ENCODE measurements at places on chromosomes 3 and 15.

DNA sequence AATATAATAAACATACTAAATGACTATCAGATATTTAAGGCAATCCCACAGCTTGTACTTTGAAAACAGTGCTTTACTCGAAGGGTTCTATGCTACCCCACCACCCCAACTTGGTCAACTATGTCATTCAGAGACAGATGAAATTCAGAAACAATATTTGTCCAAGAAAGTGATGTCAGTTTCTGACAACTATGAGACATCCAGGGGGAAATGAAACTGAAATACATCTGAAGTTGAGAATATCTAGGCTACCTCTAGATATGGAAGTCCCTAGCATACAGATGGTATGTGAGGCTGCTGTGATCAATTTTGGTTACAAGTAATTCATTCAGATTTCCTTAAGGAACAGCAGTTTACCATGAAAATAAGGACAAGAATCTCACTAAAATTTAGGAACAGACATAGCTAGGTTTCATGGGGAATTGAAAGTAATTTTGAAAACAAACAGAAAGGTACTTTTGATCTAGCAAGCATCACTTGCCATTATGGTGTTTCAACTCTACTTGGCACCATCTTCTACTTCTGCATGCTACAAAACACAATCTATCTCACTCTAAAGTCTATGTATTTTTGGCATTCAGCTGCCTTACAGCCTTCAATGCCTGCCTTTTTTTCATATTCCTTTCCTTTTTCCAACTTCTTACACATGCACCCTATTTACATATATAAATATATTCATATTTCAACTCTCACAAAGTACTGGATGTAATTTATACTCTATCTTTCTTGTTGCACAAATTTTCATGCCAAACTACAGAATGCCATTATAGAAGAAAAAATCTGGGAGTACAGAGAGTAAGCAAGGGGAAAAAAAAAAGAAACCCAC, 21.7 kb downstream of the ATG3 start:
- DNase-seq: no peak

DNA sequence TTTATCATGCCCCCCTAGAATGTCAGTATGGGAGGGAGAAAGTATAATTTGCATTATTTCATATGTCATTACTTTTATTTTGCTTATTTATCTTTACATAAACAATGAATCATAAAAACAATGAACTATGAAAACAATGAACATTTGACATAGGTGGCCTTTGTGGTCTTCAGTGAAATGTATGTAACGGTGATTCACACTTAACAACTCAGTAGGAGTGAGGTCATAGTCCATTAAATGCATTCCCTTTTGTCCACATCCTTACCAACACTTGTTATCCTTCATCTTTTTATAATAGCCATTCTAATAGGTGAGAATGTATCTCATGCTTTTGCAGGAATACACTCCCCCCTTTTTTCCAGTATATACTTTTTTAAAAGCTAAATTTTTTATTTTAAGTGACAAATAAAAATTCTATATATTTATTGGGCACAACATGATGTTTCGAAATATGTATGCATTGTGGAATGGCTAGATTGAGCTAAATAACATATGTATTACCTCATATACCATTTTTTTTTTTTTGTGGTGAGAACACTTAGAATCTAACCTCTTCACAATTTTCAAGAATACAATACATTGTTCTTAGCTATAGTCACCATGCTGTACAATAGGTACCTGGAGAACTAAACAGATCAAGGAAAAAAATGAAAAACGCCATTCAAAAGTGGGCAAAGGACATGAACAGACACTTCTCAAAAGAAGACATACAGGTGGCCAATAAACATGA, 189.5 kb downstream of the WDR72 start:
- DNase-seq: no peak

- no peak for DNase-seq
Measured at GRCh38 chr3:137172728-137173127, 214.9 kb downstream of the IL20RB start.

- no peak for DNase-seq
Measured at GRCh38 chr15:77897896-77898406, 179.6 kb downstream of the TBC1D2B start.

- no peak for DNase-seq
Measured at GRCh38 chr3:141663993-141664392, 74.1 kb upstream of the RNF7 start.

DNA sequence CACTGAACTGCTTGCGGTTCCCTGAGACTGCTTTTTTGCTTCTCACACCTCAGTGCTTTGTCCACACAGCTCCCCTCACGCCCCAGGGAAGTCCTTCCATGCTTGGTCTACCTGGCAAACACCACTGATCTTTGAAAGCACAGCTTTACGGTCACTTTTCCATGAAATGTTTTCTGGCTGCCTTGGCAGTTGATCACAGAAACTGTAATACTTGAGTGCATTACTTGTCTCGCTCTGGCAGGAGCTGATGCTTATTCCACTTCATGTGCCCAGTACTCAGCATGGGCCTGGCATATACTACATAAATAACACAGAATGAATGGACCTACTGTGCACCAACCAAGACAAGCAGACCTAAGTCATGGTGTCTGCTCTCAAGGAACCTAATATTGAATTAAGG, 121.1 kb downstream of the MEX3B start:
- DNase-seq: no peak

DNA sequence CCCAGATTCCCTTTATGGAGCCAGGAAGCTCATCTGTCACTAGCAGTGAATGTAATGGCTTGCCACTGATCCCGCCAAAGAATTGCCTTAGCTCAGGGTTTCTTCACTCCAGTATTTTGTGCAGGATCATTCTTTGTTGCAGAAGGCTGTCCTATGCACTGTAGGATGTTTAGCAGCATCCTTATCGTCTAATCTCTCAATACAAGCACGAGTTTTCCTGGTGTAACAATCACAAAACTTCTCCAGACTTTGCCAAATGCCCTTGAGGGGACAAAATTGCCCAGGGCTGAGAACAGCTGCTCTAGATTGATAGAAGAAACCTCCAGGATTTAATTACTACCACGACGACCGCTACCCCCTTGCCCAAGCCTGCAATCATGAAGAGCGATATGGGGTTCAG, 6.8 kb upstream of the SHQ1 start:
- no peak for DNase-seq

DNA sequence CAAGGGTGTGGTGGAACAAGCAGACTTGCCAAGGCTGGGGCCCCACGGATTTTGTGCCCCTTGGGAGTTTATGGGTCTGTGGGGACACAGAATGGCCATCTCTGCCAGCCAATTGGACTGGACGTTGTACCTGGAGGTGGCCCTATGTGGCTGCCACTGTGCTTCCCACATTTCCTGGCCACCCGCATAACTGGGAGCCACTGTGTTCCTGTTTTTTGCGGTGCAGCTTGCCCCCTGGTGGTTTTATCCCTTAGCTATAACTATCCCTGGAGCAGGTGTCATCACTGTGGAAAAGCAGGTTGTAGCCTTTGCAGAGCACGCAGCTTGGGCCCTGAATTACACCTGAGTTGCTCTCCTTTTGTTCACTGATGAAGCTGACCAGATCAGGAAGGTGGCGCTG, 306.3 kb downstream of the ZPLD1 start:
- no peak for DNase-seq

DNA sequence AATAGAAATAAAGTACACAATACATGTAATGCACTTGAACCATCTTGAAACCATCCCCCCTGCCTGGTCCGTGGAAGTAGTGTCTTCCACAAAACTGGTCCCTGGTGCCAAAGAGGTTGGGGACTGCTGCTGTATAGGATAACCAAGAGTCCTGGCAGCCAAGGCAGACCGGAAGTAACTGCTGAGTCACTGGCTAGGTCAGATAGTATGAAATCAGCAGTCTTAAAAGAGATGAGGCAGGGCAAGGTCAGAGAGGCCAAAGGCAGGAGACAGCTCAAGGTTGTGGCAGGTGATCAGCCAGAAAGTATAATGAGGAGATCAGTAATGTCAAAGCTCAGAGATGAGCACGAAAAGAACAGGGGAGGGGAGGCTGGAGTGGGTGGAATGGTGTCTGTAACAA, 60.2 kb downstream of the MAP3K13 start:
- DNase-seq: no peak

DNA sequence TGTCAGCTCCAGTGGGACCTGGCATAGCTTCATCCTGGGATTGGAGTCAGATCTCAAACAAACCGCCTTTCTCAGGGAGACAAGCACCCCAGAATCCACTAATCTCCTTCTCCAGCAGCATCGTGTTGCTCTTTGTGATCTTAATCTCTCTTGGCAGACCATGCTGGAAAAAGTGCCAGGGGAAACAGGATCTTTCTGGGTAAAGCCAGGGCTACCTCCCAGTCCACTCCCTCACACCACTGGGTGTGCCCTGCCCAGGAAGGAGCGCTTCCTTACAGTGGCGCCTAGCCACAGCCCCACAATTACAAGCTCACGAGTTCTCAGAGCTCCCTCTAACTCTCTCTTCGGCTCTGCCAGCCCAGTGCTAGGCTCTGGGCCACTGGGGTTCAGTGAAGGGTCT, 32.2 kb downstream of the RPLP1 start:
- no peak for DNase-seq

DNA sequence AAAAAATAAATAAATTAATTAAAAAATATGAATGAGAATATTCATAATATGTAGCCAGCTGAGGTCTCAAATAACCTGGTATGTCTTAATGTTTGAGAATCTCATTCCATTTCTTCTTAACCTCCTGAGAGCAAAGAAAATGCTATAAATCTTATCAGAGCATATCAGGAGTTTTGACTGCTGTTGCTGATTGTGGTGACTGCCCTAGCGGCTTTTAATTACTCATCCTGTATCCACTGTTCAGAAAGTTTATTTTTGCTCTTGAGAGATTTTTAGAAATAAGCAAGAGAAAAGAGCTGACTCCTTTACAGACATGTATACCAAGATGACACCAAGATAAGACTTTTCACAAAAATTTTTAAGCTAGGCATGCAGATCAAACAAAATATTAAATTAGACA, 454.8 kb upstream of the CBLB start:
- no peak for DNase-seq

GRCh38 chr3:51362476-51362875, 22.6 kb upstream of the MANF start:
- no peak for DNase-seq

GRCh38 chr15:75123395-75123794, 78.3 kb upstream of the C15orf39 start:
- DNase-seq: no peak

DNA sequence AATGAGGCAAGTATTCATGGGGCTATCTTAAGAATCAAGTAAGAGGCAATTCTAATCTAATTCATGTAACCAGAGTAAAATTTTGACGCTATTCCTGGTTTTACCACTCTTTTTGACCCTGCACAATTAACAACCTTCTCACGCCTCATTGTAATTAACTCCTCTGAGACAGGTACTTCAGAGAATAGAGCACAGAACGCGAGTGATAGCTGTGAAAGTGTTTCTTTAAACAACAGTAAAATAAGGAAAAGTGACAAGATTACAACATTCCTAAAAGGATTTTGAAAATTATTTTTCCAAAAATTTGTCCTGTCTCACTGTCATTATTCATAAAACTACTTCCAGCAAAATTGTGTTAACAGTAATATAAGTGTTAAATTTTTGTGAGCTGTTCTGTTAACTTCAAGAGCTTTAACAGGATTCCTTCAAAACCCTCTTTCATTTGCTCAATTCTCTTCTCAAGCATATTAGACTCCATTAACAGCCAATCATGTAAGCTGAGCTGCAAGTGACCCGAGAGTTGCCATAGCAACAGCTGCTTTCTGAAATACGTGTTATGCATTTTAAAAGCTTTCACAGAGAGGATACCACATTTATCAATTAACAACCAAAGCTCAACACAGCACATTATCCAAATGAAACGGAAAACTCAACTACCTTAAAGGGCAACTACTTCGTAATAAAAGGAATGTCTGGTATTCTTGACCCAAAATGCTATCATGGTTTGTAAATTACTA, 93.1 kb downstream of the STAG1 start:
- no peak for DNase-seq

DNA sequence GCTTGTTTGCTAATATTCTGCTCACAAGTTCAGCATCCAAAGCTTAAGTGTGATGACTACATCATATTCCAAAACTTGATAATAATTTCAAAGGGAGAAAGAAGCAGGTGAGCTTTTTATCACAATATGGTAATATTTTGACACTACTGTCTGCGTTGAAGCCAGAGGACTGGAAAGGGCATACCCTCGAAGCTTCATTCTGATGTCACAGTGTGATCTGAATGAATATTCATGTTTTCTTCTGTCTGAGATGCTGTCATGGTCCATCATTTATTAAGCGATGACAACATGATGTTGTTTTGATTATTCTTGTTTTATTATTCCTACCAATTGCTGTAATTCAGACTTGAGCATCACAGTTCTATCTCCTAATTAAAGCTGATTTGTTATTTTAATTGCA, 625.4 kb downstream of the ZPLD1 start:
- no peak for DNase-seq

DNA sequence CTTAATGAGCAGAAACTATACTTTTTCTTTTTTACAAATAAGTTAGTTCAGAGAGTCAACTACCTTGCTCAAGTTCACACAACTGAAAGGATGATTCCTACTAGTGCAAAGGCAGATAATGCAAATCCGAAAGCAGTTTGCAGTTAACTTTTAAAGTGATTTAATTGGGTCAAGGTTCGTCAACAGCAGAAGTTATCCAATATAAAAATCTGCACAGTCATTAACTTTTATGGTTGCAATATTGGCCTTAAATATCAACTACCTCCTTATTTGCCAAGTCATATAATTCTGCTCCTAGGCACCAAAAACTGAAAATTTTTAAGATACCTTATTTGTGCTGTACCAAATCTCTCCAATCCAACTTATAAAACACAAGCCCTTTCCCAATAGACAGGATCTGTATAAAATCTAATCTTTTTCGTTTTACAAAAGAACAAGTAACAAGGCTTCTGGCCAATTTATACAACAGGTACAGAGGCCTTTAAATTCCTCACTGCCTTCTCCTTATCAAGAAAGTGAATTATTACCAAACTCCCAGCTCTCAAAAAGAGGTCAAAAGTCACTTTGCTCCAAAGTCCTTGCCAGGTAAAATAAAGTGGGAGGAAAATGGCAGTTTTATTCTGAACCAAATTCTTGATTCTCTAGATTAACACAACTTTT, 416.6 kb upstream of the NECTIN3 start:
- DNase-seq: no peak

GRCh38 chr15:63231706-63232105, 42.3 kb downstream of the RAB8B start:
- DNase-seq: no peak

DNA sequence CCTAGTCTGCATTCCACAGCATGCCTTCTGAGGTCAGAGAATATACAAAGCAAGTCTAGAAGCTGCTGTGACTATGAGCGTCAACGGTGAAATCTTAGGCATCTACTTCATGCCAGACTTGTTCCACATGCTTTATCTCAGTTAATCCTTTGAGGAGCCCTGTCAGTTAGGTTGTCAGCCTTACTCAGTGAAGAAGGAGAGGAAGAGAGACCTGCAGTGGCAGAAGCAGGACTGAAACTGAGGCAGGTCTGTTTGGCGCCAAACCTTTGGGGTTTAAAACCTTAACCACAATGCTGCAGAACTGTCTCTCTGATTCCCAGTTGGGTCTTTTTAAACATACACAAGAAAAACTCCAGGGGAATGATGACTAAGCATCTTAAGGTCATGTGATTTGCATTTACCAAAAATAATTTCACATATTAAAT, 139.0 kb upstream of the LIPC start:
- no peak for DNase-seq

All from NCI-H510A treated with DMSO at 0.1 percent for 48 hours (cell line).